ENCODE measurements at places on chromosomes 13 and 19.

DNA sequence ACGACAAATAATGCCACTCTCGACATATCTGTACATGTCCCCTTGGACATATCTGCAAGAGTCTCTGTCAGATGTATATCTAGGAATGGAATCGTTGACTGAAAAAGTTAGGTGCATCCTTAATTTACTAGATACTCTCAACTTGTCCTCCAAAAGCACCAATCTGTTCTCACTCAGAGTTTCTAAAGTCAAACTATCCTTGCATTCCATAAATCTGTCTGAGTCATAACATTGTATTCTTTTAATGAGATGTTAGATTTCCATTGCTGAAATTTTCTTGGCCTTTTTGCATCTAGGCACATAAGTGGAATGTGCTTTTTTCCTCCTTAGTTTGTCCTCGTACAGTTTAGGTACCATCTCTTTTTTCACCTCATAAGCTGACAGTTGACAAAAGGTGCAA lies 139.8 kb downstream of the PTPRS start:
- DNase-seq, result no peak

DNA sequence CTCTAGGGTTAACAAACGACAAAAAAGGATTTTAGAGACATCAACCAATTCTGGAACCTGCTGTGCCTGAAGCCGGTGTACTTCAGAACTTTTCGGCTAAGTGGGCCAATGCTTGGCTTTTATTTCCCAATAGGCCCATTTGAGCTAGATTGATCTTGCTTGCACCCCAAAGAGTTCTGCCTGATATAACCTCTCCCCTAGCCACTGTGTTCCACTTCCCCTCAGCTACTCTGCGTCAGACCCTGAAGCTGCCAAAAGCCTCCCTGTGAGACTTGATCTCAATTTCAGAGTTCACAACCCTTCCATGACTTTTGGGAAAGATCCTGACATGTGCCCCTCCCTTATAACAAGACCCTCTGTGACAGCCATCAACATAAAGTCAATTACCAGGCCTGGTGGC lies 5.6 kb upstream of the SIGLEC14 start:
- no peak for DNase-seq

DNA sequence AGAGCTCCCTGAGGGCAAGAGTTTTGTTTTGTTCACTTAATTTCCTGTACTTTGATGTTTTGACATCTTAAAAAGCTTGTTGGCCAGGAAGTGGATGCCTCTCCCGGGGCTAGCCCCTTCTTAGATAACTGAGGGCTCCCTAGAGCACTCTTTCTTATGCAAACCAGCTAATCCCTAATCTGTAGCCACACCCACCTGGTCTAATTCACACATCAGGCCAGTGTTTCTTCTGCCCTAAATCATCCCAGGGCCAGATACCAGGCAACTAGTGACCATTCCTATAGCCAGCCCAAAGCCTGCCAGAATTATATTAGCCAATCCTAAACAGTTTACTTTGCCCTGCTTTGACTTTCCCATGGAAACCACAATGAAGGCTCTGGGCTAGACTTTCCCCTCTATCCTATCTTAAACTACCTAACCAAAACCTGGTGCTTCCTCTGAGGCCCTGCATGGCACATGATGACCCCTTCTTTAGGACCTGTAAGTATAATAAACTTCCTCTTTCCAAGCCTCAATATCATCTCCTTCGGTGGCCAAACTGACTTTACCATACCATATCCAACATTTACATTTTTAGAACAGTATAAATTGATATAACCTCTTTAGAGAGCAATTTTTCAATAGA lies 24.8 kb downstream of the WBP4 start:
- no peak for DNase-seq

GRCh38 chr13:95115525-95115924 lies 185.7 kb downstream of the ABCC4 start:
- no peak for DNase-seq

GRCh38 chr13:98216135-98216565 lies 39.1 kb upstream of the RNF113B start:
- no peak for DNase-seq

GRCh38 chr19:19460761-19461265 lies 54.5 kb downstream of the TSSK6 start:
- no peak for DNase-seq

- no peak for DNase-seq
Observed at GRCh38 chr13:64073203-64073602, 2657.6 kb upstream of the PCDH20 start.

GRCh38 chr13:43879755-43880181 lies at the start of gene LACC1:
Gene LACC1 (plus strand): TSS chr13:43879904. CDS start chr13:43880986, 1,082 bp downstream.
- peak; percentile 12 for DNase-seq

DNA sequence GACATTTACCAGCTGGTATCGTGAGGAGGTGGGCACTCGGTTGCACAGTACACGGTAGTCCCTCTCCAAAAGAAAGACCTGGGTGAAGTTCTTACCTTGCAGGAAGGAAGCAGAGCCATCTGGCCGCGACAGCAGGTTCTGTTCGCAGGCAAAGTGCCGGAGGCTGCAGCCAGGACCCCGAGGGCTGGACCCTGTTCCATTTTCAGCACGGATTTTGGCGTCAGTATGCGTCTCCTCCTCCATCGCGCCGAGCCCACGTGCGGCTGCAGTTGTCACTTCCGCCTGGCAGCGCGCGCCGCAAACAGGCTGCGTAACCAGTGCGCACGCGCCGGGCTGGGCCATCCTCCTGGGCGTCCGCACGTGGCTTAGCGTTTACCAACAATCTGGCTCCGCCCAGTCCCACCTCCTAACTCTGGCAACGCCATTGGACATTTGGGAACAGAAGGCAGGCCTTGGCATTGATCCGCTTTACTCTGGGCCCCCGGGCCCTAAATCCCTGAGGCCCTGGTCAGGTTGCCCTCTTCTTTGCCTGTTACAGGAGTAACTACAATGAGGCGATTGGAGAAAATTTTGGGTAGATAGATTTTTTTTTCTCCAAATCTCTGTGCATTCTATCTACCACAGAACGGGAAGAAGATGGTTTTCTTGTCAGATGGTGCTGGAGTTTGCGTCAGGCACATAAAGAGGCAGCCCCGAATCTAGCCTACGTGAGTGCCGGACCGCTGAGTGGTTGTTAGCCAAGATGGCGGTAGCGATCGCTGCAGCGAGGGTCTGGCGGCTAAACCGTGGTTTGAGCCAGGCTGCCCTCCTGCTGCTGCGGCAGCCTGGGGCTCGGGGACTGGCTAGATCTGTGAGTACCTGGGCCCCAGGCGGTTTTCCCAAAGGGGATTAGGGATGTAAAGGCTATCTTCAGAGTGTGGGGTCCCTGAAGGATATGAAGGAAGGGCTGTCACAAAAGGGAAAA lies at the start of the genes BCKDHA and EXOSC5:
Gene BCKDHA, plus strand, starts transcription at position 733 of the 964 bp plus-strand sequence. Its CDS starts 10 bp downstream, at position 743.
Gene EXOSC5, minus strand, starts transcription at position 274 of the 964 bp plus-strand sequence. Its CDS starts 31 bp downstream, at position 243.
- DNase-seq, result peak; percentile 98

- DNase-seq, result peak; percentile 84
Observed at GRCh38 chr19:49676136-49676783, 811 bp upstream of the PRMT1 start.

DNA sequence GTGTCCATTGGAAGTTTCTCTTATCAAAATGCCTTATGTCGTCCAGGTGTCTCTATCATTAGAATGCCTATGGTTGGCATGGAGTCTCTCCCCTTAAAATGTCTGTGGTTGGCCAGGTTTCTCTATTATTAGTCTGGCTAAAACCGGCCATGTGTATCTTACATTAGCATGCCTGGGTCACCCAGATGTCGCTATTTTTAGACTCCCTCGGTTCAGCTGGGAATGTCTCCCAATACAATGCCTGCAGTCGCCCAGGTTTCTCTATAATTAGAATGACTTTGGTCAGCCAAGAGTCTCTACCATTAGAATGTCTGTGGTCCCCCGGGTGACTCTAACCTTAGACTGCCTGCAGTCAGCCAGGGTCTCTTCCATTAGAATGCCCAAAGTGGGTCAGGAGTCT lies 1536.1 kb downstream of the UQCRFS1 start:
- no peak for DNase-seq

DNA sequence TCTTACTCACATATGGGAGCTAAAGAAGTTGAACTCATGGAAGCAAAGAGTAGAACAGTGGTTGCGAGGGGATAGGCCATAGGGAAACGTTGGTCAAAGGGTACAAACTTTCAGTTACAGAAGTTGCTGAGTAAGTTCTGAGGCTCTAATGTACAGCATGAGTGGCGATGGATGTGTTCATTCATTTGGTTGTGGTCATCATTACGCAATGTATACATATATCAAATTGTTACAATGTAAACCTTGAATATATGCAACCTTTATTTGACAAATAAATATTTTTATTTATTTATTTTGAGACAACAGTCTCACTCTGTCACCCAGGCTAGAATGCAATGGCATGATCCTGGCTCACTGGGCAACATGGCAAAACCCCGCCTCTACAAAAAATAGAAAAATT lies 38.7 kb downstream of the ZIC5 start:
- DNase-seq, result no peak

- peak; percentile 51 for DNase-seq
Observed at GRCh38 chr13:113183450-113184129, 24.9 kb downstream of the PCID2 start.

DNA sequence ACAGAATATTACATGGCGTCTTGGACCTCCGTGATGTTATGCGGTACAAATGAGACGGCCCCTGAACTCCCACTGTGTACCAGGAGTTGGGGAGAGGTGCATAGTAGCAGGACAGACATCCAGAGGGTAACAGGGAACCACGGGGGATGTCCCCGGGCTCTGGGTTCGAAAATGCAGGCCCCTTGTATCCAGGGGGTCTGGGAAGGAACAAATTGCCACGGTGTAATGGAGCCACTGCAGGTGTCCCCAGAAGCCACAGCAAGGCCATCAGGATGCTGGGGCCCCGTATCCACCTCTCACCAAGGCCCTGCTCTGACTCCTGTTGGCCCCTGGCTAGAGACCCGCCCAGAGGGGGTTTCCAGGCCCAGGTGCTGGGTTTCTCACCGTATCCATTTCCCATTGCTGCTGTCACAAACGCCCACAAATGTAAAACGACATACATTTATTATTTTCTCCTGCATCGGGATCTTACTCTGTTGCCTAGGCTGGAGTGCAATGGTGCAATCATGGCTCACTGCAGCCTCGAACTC lies 77.8 kb downstream of the INSR start:
- DNase-seq, result no peak

- DNase-seq, result no peak
Observed at GRCh38 chr19:52291781-52292180, 5.2 kb upstream of the ZNF480 start.

GRCh38 chr13:99406799-99407201 lies 94.5 kb upstream of the TM9SF2 start:
- DNase-seq, result no peak

DNA sequence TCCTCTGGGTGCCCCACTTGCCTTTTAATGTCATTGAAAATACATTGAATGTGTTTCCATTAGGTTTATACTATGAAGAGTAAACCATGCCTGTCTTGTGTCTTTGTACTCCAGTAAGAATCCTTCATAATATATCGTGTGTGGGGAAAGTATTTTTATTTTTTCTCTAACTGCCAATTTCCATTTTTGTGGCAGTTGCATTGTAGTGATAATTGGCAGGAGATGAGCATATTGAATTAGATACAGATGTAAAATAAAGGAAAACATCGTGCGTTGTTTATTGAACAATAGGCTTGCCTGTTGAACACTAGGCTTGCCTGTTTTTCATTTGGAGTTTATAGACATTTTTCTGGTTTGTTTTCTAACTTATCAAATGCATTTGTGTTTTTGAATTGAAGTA lies 218.8 kb downstream of the NBEA start:
- DNase-seq, result no peak

DNA sequence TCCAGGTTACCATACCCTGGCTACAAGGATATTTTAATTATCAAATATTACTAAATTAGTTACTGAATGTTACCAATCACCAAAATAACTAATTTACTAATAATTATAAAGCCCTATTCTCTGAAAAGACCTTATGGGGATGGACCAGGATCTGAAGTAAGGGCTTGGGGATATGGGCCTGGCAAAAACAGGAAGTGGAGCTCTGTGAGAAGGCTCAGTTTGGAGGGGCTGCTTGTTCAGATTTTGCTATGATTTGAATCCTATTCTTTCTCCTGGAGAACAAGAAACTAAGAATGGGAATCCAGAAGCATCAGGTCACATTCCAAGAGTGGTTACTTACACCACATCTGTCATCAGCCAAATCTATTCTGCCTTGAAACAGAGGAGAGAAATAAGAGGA lies 148.1 kb downstream of the DNAJC15 start:
- no peak for DNase-seq

DNA sequence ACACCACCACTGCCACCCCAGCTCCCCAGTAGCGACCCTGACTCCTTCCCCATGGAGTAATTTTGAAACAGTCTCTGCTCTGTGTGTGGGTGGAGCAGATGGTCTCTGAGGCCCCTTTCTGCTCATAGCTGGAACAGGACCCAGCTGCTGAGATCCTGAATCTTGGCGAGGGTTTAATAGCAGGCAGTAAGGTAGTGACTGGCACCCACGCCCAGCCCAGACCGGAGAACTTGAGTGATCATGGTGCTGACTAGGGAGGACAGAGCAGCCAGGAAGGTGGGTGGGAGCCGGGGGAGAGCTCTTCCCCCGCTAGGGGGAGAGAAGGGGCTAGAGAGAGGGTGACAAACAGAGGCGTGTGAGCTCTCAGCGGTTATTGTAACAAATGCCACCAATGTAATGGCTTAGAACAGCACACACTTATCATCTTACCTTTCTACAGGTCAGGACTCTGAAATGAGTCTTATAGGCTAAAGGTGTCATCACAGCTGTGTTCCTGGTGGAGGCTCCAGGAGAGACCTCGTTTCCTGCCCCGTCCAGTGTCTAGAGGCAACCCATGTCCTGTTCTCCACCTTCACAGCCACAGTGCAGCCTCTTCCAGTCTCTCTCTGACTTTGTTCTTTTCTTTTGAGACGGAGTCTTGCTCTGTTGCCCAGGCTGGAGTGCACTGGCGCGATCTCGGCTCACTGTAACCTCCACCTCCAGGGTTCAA lies 7.2 kb upstream of the ACER1 start:
- no peak for DNase-seq

Measured in HuH-7.5 (cell line).